NCI-H1048 (cell line): ENCODE measurements at places on chromosomes 7 and 10.

DNA sequence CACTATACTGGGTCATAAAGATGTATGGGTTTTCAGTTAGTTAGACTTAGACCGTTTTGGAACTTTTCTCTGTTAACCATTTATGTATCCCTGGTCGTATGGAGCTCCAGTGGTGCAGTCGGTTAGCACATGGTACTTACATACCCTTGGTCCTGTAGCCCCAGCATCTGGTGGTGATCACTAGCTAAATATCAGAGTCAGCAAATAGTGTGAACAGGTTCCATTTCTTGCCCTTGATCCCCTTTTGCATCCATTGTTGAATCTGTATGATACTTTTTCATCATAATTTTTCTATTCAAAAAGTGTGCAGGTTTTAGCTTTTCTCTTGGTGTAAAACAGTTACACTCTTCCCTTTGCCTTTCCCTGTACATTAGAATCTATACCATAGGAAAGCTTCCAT, 15.9 kb downstream of the NIPSNAP2 start:
- no peak for DNase-seq

DNA sequence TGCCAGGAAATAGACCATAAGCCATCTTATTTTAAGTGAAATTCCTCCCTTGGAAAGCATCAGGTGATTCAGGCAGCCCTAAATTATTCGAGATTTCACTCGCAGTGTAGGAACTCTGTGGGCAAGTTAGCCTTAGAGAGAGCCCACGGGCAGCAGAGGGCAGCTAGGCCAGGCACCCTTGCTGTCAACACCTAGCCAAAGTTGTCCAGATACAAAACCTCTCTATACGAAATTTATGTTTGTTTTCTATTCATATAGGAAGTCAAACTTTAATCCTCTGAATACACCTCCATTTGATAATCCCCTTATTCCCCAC, 1043.5 kb downstream of the GATA3 start:
- DNase-seq: no peak

DNA sequence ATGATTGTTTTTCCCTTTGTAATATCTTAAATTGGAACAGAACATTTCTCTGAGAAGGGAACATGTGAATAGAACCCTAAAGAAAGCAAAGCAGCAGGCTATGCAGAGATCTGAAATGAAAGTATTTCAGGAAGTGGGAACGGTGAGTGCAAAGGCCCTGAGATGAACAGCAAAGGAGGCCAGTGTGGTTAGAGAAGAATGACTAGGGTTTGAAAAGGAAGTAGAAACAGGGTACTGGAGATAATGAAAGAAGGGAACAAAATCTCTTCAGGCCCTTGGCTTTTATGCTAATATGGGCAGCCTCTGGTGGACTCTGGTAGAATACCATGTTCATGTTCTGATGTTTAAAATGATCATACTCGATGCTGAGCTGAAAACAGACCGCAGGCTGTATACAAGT, 22.2 kb downstream of the ARHGAP21 start:
- no peak for DNase-seq

DNA sequence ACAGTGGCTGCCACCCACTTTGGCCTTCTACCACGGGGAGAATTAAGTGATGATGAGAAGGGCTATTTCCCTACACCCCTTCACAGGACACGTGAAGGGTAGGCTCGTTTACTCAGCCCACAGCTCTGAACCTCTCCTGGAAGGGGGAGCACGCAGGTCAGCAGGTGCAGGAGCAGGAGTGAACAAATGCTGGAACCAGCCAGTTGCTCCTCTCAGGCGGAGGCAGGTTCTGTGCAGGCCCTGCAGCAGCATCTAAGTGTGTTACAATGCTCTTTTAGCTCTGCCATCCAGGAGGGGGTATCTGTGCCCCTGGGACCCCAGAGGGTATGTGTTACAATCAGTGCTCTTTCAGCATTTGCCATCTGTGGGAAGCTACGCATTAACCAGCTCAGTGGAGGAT, 61.2 kb downstream of the AHR start:
- DNase-seq: no peak

GRCh38 chr10:129677377-129677927, 210.4 kb downstream of the MGMT start:
- no peak for DNase-seq
